ENCODE measurements at places on chromosomes 2 and 18.

- DNase-seq, result no peak
Measured at GRCh38 chr18:31454066-31454708, 6.6 kb downstream of the DSG3 start.

- no peak for DNase-seq
Measured at GRCh38 chr2:99088017-99088416, 53.5 kb upstream of the C2orf15 start.

- no peak for DNase-seq
Measured at GRCh38 chr18:44602380-44602779, 78.3 kb upstream of the SETBP1 start.

- no peak for DNase-seq
Measured at GRCh38 chr2:128446049-128446873, 127.6 kb upstream of the HS6ST1 start.

- no peak for DNase-seq
Measured at GRCh38 chr2:111666160-111666559, 217.8 kb downstream of the ANAPC1 start.

DNA sequence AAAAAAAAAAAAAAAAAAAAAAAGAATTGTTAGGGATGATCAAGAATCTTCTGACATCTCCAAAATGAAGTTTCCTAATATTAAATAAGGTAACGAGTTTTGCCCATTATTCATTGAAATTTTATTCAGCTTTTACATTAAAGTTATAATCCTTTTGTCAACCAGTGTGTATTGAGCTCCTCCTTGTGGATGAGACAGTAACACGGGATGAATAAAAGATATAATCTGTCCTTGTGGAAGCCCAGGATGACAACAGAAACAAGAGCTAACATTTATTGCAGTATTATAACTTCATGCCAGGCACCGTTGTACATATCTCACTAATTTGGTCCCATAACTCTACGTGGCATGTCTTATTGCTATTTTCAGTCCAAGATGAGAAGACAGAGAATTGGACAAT, 33.4 kb upstream of the SERPINB7 start:
- no peak for DNase-seq

DNA sequence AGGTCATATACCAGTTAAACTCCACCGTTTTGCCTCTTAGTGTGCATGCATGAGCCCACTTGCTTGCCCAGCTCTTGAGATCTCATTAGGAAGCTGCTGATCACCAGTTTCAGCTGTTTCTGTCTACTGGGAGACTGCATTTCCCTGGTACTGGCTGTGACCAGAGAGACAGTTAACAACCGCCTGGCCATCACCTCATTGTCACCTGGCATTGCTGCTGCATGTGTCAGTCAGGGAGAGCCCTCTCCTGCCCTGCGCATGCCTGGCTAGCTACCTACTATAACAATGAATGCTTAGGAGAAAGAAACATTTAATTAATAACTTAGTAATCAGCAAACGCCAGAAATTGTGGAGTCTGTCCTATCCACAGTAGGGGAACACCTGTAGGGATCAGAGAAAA, 265.8 kb upstream of the CYRIA start:
- DNase-seq, result no peak

- no peak for DNase-seq
Measured at GRCh38 chr2:231918501-231919330, 7.5 kb downstream of the NPPC start.

GRCh38 chr2:173191601-173192000, 116.0 kb downstream of the MAP3K20 start:
- DNase-seq, result no peak

DNA sequence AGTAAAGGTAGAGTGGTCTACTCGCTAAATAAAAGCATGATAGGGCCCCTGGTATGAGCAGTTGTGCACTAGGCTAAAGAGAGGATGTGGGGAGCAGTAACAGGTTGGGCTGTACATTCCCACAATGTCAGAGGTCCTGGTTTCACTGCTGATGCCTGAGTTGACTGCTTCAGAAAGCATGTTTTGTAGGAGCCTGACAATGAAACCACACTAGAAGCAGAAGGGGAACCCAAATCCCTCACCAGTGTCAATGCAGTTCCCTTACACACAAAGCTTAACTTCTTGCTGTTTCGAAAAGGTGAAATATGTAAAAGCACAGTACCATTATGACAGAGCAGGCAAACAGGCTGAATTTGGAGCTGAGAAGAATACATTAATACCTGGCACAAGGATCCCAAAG, 291.7 kb upstream of the KYNU start:
- no peak for DNase-seq

DNA sequence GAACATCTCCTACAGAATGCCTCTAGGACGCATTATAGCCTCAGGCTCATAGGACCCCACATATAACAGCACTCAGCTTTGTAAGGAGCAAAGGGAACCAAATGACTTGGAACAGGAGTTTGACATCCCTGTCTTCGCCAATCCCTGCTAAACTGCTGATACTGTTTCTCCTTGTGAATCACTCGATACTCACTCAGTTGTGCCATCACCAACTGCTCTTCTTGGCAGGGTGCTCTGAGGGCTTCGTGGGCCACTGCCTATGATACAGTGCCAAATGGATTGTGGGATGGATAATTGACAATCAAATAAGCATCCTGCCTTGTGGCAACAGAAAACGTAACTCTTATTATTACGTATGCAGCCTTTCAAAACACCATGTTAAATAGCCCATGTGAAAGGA, 396.3 kb downstream of the RIT2 start:
- DNase-seq, result no peak

GRCh38 chr2:49988276-49988675, 834.0 kb upstream of the FSHR start:
- no peak for DNase-seq

DNA sequence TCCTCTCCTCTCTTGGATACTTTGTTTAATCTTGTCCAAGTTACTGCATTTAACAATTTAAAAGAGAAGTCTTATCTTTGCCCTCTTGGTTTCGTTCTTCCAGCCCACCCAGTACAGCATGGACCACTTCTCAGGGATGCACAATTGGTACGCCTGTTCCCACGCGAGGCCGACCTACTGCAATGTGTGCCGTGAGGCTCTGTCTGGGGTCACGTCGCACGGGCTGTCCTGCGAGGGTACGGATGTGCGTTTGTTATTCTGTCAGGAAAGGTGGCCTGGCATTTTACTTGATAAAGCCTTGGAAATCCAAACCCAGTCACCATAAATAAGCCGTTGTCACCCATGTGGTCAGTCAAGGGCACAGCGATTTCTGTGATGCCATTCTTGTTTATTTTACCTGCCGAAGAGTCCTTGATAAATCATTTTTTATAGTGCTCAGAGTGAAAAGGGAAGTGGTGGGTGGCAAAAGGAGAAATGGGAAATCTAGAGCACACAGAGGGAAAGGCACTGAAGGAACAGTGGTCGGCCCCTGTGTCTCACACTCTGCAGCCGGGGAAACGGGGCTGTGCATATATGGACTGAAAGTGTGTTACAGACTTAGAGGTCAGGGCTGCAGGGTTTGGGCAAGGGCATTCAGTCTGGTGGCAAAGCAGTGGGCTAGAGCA, 80.5 kb downstream of the DGKD start:
- no peak for DNase-seq

DNA sequence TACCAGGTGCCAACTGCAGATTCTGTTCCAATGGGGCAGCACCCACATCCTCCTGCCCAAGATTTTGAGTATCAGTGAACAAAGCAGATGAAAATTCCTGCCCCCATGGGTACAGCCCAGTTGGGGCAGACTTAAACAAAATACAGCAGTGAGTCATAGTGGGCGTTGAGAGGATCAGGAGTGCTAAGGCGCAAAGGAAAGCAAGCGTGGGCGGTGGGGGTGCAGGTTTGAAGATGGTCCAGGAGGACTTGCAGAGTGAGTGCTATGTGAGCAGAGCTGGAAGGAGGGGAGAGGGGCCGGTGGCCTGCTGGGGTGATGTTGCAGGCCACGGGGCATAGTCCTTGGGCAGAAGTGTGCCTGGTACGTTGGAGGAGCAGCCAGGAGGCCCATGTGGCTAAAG, 24.7 kb downstream of the STEAP3 start:
- no peak for DNase-seq

GRCh38 chr2:31297751-31298150, 63.8 kb downstream of the EHD3 start:
- DNase-seq, result no peak

GRCh38 chr2:120133572-120134244, 89.5 kb downstream of the TMEM185B start:
- no peak for DNase-seq

All from T follicular helper cell (primary cell).